ENCODE measurements at places on chromosomes 2 and 18.

GRCh38 chr2:220764171-220764570, 807.9 kb downstream of the EPHA4 start:
- peak; percentile 18 for DNase-seq

- DNase-seq, result no peak
These were observed 5.7 kb downstream of the EFEMP1 start for GRCh38 chr2:55917713-55918390.

GRCh38 chr2:31384351-31384750, 30.2 kb downstream of the XDH start:
- DNase-seq, result no peak

- no peak for DNase-seq
These were observed 109.2 kb upstream of the GPC1 start for GRCh38 chr2:240326246-240326645.

DNA sequence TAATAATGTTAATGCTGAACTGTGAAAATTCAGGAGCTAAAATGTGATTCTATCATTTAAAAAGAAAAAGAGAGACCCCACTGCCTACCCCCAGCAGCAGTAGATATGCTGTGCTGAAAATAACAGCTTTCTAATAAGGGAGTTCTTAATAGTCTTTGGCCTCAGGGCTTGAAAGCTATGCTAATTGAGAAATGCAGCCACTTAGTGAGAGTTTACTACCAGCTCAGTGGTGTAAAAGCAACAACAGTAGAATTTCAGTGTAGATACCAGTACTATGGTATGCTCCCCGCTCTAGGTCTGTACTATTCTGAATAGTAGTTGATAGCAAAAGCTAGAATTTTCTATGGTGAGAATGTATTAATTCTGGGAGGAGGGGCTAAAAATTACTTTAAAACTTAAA, 303.1 kb upstream of the VWC2L start:
- no peak for DNase-seq

DNA sequence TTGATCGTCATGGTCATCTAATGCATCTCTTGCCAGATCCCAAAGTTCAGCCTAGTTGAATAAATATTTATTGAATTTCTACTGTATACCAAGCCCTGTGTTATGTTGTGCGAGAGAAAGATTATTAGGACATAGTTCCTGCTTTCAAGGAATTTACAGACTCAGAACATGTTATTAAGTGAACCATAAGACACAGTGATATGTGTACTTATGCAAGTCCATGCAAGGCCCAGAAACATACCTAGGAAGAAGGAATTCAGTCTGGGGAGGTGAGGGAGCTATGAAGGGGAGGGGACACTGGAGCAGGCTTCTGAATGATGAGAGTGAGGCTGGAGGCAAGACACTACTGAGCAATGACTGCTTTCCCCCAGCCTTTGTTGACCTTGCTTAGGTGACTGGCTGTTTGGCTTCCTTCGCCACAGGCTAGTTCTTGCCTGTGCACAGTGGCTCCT, 81.4 kb downstream of the ACAA2 start:
- DNase-seq, result no peak

DNA sequence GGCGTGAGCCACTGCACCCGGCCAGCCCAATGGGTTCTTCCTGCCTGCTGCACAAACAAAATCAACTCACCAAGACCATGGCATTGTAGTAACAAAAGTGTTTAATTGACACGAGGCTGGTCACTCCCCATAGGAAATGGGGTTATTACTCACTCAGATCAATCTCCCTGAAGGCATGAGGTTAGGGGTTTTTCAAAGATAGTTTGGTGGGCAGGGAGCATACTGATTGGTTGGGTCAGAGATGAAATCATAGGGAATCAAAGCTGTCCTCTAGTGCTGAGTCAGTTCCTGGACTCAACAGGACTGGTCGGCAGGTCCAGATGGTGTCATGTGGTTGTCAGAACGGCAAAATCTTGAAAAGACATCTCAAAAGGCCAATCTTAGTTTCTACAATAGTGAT, 122.1 kb downstream of the TMEM17 start:
- DNase-seq, result no peak

DNA sequence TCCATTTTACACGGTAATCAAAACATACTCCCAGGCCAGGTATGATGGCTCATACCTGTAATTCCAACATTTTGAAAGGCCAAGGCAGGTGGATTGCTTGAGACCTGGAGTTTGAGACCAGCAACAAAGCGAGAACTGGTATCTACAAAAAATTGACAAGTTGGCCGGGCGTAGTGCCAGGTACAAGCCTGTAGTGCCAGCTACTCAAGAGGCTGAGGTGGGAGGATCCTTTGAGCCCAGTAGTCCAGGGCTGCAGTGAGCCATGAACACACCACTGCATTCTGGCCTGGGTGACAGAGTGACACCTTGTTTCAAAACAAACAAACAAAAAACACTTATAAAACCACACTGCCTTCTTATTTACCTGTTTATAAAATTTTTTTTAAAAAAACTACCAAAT, 80.8 kb downstream of the GAREM1 start:
- DNase-seq, result no peak

GRCh38 chr2:105886687-105887086, 142.0 kb downstream of the NCK2 start:
- no peak for DNase-seq

DNA sequence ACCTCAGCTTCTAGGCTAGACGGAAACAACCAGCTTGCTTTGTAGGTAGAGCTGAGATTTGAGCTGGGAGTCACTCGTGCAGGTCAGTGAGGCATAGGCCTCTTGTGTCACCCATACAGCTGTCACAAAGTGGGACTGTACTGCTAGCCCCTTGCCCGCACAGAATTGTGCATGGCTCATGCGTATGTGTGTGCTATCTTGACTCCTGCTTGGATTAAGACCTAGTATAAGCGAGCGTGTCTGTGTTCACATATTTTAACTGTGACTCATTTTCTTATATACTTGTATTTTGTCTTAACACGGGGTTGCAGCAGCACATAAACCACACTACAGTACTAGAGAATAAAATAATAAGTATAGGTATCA, 20.1 kb downstream of the CEP68 start:
- DNase-seq, result no peak

GRCh38 chr2:121019071-121019470, 265.9 kb downstream of the TFCP2L1 start:
- DNase-seq, result no peak

DNA sequence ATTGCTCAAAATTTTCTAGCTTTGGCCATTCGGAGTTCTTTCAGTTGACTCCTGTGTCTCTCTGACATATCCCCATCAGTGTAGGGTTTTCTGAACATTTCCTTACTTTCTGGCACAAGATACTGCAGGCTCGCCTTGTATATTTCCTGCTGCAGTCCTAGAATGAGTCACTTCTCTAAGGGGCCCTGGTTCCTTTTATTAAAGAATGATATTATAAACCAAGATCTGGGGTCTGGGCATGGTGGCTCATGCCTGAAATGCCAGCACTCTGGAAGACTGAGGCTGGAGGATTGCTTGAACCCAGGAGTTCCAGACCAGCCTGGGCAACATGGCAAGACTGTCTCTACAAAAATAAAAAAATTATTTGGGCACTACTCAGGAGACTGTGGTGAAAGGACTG, 3.0 kb upstream of the RPL37A start:
- DNase-seq, result no peak

GRCh38 chr2:183259921-183260320, 135.7 kb downstream of the NUP35 start:
- no peak for DNase-seq

DNA sequence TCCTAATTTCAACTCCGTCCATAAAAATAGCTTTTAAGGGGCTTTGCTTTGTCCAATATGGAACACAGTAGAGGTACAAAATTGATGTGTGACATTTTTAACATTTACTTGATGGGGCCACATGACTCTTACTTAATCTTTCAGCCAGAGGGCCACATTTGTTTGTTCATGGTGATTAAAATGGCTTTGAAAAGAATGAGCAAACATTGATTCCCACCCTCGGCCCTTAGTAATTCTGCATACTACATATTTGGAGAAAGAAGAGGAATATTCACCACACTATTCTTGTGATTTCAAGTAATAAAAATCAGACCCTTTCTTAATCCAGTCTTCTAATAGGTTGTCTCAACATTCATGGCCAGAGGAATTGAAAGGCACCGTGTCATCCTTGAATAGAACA, 17.5 kb downstream of the ARPC2 start:
- no peak for DNase-seq

GRCh38 chr18:34131006-34131405, 93.7 kb downstream of the NOL4 start:
- DNase-seq, result no peak

- DNase-seq, result no peak
These were observed 226.9 kb upstream of the DTNA start for GRCh38 chr18:34483198-34483597.

DNA sequence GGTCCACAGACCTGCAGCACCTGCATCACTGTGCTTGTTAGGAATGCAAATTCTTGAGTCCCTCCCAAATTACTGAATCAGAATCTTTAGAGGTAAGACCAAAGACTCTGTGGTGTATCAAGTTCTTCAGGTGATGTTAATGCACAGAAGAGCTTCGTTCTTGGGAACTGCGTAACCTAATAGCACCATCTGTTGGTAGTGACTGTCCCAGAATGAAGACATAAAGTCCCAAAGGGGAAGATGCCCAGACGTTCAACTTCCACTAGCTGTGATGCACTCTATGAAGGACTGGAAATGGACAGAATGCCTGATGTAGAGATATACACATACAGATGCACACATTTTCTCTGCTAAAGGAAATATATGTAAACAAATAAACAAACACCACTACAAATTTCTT, 576.0 kb downstream of the LRP1B start:
- no peak for DNase-seq

All from right hindlimb (tissue), 1 donor.